ENCODE measurements at places on chromosomes 2 and 18.
A peak's percentile ranks its signal among the peaks of the same experiment; 100 is the strongest.

DNA sequence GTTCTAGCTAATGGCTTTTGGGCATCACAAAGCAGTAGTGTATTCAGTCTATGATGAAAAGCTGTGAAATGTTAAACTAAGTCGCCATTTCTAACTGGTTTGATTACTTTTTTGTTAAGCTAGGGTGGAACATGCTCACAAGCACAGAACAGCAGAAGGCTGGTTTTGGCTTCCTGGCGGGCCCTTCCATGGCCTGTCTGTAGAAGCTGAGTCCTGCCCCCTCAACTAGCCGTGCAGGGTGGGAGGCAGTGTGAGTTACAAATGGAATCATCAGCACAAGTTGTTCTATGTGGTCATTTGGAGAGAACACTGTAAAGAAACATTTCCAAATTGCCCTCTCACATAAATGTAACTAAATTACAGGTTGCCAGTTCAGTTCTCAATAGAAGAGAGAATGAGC is 290.8 kb downstream of the ALPK2 start:
- no peak for ATAC-seq

- ATAC-seq = no peak
These were observed 201.2 kb downstream of the PIK3C3 start for GRCh38 chr18:42156281-42156680.

DNA sequence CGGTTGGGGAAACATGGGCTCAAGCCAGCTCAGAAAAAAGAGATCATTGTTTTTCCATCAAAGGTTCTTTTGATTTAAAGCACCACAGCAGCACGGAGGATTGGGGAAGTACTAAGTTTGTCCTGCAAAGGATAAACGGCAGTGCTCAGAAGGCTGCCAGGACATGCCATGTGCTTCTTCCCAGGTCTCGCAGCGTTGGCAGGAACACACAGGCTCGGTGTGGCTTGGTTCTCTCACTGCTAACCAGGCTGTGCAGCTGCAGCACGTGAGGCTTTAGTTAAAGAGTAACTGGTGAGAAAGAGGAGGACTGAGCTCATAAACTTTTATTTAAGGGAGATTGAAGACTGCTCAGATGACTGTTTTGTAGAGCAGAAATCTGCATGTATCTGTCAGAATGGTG is 264.3 kb downstream of the TSN start:
- ATAC-seq = no peak

GRCh38 chr2:237280939-237281338 is 133.0 kb downstream of the COL6A3 start:
- no peak for ATAC-seq

DNA sequence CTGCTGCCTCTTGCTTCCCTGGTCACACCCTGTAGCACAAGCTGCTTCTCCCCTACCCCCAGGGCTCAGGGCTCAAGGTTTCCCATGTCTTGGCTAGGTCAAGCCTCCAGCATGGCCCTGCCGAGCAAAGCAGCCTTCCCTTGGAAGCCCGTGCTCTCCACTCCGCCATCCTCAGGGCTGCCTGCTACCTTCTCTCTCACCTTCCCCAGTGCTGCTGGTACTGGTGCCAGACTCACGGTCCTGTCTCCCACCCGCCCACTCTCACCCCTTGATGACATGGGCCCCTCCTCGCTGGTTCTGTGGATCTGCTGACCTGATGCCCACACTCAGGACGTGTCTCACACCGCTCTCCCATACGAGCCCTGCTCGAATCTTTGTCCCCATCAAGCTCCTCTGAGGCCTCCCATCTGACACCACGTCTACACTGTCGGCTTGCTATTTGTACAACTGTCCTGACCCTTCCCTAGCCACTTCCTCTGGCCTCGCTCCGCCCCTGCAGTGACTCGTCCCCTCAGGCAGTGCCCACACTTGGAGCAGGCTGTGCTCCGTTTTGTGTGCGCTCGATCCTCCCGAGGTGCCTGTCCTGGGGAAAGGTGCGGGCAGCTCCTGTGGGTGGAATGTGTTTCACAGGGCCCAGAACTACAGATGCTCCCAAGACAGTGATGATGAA is 49.9 kb downstream of the ZAP70 start:
- peak; percentile 23 for ATAC-seq

DNA sequence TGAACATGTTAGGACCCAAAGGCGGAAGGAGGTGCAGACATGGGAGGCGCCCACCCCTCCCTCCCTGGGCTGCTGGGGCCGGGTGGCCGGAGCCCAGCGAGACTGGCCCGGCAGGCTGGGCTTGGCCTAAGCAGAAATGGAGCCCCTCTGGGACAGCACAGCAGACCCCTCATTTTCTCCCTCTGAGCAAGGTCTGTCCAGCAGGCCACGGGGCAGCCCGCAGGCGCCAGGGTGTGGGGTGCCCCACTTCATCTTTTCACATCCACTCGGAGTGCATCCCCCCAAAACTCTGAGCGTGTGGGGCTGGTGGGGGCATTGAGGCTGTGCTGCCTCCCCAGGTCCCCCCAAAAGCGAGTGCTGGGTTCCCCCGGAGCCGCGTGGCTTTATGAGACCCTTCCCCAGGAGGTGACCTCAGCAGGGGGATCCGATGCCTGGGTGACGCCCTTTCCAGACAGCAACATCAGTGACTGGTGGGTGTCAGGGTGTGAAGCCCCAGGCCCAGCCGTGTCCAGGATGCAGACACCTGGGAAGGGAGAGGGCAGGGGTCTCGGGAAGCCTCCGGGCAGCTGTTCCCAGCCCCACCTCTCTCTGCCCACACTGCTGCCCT is 36.7 kb upstream of the GPC1 start:
- no peak for ATAC-seq

DNA sequence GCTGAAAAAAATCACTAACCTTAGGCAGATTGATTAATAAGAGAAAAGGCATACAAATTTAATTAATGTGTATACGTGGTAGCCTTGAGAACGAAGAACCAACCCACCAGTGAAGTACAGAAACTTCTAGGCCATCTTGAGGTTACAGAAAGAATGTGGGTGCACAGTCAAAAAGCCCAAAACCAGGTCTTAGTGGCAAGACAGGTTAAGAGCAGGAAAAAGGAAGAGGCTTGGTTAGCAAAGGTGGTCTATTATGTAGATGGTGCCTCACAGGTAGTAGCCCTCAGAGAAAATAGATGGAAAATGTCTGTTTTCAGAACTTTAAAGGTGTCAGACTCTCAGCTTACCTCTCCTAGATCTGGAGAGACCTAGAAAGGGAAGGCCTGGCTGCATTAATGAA is 22.0 kb upstream of the SLC35G4 start:
- no peak for ATAC-seq

DNA sequence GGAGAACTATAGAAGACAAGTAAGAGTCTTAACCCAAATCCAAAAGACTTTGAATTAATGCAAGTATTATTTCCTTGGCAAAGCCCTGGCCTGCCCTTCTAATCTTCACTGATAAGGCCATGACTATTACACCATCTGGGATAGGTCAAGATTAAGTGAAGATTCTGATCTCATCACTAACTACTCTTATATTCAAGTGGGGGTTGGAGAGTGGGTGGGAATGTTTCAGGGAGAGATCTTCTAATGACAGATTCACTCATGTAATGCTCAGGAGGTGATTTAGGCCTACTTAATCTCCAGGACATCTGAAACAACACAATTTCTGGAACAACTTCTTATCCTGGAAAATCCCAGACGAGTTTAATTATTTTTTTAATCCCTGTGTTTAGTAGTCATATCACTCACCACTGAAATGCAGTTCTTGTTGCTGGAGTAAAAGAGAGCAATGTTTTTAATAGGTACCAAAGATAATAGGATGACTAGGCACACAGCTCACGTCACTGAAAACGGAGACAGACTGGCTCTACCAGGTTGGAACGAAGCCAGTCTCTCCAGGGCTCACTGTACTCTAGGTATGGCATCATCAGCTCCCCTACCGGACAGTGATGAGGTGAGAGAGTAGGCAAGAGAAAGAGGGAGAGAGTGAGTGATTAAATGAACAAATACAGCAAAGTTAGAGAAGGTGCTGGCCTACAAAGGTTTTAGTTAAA is 133.1 kb downstream of the NCKAP5 start:
- peak; percentile 64 for ATAC-seq

DNA sequence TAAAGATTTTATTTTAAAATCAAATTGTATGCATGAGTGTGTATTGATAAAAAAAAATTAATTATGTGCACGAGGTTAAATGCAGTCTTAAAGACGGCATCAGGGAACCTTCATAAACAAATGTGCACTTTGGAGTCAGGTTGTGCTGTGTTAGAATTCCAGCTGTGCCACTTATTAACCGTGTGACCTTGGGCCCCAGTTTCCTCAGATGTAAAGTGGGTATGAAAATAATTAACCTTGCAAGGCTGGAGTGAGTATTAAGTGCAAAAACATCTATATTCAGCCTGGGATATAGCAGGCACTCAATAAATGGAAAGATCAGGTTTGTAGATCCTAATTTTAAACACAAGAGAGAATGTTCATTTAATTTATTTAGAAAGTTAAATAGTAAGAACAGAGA is 14.5 kb upstream of the MYCN start:
- ATAC-seq = no peak

GRCh38 chr2:42102024-42102590 is 54.3 kb downstream of the PKDCC start:
- ATAC-seq = no peak

DNA sequence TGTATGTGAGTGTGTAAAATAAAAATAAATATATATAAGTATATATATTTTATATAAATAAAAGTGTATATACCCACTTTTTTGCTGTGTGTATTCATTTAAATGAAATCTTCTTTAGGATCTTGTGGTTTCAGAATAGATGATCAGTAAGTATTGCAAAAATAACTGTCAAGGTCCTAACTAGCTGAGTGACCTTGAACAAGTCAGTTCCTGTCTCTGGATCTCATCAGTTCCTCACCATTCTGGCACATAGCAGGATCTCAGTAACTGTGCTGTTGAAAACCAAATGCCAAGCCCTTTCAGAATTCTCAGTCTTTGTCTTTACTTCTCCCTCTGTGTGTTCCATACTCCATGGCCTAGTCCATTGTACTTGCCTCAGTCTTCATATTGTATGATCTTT is 115.3 kb upstream of the CXCR4 start:
- no peak for ATAC-seq

DNA sequence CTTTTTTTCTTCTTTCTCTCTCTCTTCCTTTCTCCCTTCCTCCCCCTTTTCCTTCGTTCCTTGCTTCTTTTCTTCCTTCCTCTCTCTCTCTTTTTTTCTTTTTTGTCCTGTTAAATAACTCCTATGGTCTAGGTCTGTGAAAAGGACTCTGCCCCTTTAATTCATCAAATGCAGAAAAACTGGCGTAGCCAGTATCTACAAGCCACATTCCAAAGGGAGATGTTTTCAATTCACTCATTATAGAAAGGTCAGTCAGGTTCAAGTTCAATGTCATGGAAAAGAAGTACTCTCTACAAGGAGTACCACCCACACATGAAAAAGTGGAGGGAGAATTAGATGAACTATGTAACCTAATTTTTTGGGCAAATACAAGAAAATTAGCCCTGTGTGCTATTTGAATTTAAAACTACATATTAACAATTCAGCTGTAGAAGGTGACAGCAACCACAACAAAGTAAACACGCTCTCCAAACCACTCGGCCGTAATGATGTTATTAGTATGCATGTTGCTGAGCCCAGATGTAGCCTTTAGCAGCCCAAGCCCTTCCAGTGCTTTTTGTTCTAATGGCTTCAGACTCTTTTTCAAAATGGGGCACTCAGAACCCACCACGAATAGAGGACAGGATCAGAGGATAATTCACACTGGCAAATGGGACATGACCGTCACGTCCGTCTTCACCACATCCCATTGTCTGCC is 735.4 kb upstream of the FANCL start:
- no peak for ATAC-seq

- ATAC-seq = no peak
These were observed 62.5 kb upstream of the MRPS9 start for GRCh38 chr2:104975371-104975770.

DNA sequence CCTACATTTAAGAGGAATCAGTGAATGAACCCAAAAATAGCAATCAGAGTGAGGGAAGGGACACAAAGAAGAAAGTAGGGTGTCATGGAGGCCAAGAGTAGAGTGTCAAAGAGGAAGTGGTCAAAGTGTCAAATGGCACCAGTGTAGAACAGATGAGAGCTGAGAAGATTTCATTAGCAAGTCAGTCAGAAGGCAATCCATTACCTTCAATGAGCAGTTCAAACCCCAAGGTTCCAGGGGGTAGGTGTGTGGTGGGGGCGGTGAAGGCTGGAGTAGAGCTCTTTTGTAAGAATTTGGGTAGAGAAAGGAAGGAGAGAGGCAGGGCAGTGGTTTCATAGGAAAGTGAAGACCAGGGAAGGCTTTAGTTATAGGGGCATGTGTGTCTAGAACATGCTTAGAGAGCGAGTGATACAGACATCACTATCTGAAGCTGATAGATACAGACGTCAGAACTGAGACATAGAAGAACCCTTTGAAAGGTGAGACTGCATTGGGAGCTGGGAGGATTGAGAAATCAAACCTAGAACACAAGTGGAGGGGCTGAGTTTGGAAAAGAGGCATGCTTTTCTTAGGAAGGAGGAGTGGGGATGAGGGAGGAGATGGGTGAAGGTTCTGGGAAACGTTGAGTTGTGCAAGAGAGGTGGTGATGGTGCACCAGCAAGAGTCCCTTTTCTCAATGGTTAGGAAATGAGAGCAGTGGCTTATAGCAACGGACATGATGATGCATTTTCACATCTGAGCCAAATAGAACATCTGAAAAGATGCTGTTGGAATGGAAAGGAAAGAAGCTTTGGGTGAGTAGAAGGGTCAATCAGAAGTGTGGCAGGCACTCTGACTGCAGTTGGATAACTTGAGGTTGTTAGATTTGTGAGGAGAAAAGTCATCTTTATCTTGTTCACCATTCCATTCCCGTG is 48.9 kb upstream of the IL1RL1 start:
- ATAC-seq = no peak

DNA sequence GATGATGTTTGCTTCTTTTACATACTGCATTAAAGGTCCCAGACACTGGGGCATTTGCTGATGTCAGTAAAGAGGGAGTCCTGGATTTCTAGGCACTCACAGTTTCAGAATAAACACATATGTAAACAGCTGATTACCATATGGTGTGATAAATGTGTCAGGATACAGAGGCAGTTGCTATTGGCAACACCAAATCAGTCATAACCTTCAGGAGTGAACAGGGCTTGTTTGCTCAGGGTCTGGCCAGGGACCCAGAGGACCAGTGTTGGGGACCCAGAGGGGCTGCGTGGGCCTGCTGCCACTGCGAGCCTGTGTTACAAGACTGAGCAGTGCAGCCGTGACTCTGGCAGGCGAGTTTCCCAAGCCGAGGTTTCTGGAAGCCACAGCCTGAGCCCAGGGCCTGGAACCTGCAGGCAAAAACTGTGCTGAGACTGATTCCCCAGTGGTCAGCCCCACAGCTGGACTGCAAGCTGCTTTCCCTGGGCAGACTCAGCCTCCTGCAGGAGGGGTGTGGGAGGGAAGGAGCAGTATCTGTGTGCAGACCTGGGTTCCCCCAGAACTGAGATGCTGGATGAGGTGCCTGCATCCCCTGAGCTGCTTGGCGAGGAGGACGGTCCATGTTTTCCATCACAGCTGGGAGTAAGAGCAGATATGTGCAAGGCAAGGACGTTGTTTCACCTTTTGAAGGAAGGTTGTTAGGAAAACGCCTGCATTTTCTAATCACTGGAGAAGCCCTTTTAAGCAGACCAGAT is 23.6 kb downstream of the ASAP2 start:
- no peak for ATAC-seq

DNA sequence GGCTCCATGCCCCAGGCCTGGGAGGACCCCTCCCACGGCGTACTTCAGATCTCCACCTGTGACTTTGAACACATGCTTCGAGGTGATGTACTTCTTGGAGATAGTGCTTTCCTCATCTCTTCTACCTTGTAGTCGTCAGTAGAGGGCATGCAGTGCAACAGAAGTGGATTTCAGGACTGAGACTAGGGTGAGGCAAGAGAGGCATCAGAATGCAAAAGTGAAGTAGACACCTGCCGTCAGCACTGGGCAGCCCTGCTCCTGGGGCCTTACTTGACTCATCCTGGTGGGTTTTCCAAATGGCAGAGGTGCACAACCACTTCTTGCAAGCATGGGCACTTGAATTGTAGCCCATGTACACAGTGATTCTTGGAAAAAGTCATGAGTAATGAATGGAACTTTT is 258.8 kb downstream of the NEDD4L start:
- ATAC-seq = no peak
